ENCODE measurements at places on chromosomes 3 and 15. TPM values are rescaled to one million over a fixed set of nuclear protein-coding genes. Genes with fewer than 3 reads are reported as not detected.
A peak's percentile ranks its signal among the peaks of the same experiment; 100 is the strongest.

Gene STRIT1
- not detected for total RNA-seq

Gene HHATL
- 908 TPM for total RNA-seq

Gene ARHGEF26
- total RNA-seq = 8.1 TPM

Gene ESYT3
- 1.6 TPM for total RNA-seq

Gene WDR93
- total RNA-seq = 0.20 TPM

Gene PRRT3
- 1.9 TPM for total RNA-seq

Gene SLC2A2
- total RNA-seq = not detected

Gene SLCO2A1
- total RNA-seq = 36.4 TPM

Gene FBXW12
- total RNA-seq = not detected

DNA sequence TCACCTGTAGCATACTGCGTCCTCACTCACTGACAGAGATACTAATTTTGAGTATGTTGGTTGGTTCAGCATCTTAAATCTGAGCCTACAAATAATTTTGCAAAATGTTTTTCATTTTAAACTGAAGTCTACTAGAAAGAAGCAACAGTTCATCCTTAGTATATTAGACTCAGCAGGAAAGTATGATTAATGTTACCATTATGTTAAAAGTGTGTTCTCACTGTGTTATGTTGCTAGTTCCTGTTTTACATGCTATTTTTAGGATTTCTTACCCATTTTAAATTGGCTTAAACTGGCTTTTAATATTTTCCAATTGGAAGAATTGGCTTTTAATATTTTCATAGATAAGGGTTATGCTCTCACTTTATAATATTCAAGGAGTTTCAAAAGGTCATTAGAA, 25.7 kb downstream of the ACKR4 start:
- no peaks in the 10 kb centered on the region for H3K27me3 ChIP-seq
- no peak for DNase-seq
- H3K4me3 ChIP-seq = no peak overlapping the region

GRCh38 chr15:42490671-42491538, at the start of gene ZNF106:
Gene ZNF106 (minus strand): TSS chr15:42491141. CDS start chr15:42472289, 18,852 bp downstream.
- H3K27me3 ChIP-seq = no peaks in the 10 kb centered on the region
- peak within 1 kb of the TSS; percentile 97 for H3K4me3 ChIP-seq
- peak; percentile 86 for DNase-seq
- peak within 1 kb of the TSS; percentile 90 for H3K27ac ChIP-seq

- peaks cover 32% of the 10 kb centered on the region for H3K4me1 ChIP-seq
- no peaks in the 10 kb centered on the region for H3K27me3 ChIP-seq
- H3K4me3 ChIP-seq = no peak overlapping the region
- H3K36me3 ChIP-seq = peaks cover 92% of the 10 kb centered on the region
- peak overlapping the region; percentile 60 for H3K27ac ChIP-seq
- no peak for DNase-seq
Measured at GRCh38 chr3:128624526-128625138, 26.0 kb downstream of the RPN1 start.

- no peak for DNase-seq
- H3K4me1 ChIP-seq = no peaks in the 10 kb centered on the region
- H3K4me3 ChIP-seq = peak within 1 kb of the TSS; percentile 76
- H3K27ac ChIP-seq = peak within 1 kb of the TSS; percentile 88
- no peaks in the 10 kb centered on the region for H3K27me3 ChIP-seq
Measured at GRCh38 chr3:46693038-46693891, at the start of gene ALS2CL. Gene ALS2CL (minus strand): TSS chr3:46693679. CDS start chr3:46689440, 4,239 bp downstream.

- H3K36me3 ChIP-seq = no peaks in the 10 kb centered on the region
- no peak for DNase-seq
- H3K4me3 ChIP-seq = no peak overlapping the region
- no peaks in the 10 kb centered on the region for H3K27me3 ChIP-seq
- no peaks in the 10 kb centered on the region for H3K4me1 ChIP-seq
- H3K27ac ChIP-seq = no peak overlapping the region
Measured at GRCh38 chr15:46918462-46919140, 798.7 kb upstream of the SEMA6D start.

DNA sequence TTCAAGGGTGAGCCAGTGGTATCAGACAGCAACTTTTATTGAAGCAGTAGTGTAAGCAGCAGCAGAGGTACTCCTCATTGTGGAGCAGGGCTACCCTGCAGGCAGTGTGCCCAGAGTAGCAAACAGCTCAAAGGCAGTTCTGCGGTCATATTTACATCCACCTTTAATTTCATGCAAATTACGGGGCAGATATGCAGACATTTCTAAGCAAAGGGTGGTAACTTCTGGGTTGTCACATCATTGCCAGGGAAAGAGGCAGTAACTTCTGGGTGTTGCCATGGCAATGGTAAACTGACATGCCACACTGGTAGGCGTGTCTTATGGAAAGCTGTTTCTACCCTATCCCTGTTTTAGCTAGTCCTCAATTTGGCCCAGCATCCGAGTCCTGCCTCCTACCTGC, 46.5 kb upstream of the CLDN18 start:
- H3K4me1 ChIP-seq = no peaks in the 10 kb centered on the region
- no peak overlapping the region for H3K27ac ChIP-seq
- no peak for DNase-seq

GRCh38 chr3:131174752-131175151, 148.1 kb downstream of the NEK11 start:
- H3K36me3 ChIP-seq = no peaks in the 10 kb centered on the region
- DNase-seq = no peak
- no peaks in the 10 kb centered on the region for H3K4me1 ChIP-seq

DNA sequence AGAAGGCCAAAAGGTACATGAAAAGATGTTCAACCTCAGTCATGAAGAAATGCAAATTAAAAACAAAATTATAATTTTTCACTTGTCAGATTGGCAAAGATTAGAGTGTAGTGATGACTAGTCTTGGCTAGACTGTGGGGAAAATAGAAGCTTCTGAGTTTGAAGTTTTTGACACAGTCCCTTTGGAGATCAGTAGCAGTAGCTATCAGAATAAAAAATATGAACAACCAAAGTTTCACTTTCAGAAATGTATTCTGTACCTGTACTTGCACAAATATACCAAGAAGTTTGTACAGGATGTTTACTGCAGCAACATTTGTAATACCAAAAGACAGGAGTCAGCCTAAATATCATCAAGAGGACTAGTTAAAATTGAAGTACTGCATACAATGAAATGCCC, 14.1 kb downstream of the ATP2C1 start:
- DNase-seq = no peak
- no peak overlapping the region for H3K4me3 ChIP-seq
- no peaks in the 10 kb centered on the region for H3K36me3 ChIP-seq
- H3K27me3 ChIP-seq = no peaks in the 10 kb centered on the region

DNA sequence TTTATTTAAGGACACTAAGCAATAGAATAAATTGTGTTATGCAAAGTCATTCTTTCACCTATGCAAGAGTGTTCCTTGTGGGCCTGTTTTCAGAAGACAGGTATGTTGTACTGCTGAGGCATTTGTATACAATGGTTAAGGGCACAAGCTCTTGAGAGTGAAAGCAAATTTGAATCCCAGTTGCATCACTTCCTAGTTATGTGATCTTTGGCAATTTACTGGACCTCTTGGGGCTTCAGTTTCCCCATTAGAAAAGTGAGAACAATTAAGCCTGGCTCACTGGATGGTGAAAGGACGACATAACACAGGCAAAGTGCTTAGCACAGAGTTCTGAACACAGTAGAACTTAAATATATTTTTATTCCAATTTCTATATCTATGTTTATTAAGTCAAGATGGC, 117.4 kb downstream of the EFHB start:
- no peak for DNase-seq
- H3K4me1 ChIP-seq = no peaks in the 10 kb centered on the region
- H3K27ac ChIP-seq = no peak overlapping the region
- H3K4me3 ChIP-seq = no peak overlapping the region
- H3K36me3 ChIP-seq = no peaks in the 10 kb centered on the region
- no peaks in the 10 kb centered on the region for H3K27me3 ChIP-seq

DNA sequence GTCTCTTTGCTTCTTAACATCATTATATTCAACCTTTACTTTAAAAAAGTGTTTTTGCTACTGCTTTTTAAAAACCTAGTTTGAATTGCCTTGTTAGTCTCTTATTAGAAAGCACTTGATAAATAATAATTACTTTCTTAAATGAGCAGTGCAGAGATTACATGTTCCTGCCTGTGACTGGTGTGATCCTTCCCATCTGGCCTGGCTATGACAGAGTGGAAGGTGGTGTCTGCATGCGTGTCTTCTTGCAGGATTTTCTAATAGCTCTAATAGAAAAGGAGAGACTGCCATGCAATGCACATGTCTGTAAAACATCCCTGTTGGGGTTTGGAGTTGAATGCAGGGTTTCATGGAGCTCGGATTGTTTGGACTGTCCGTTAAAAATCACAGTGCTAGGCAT, 425.8 kb upstream of the TPM1 start:
- no peak overlapping the region for H3K4me3 ChIP-seq
- H3K27ac ChIP-seq = no peak overlapping the region
- no peaks in the 10 kb centered on the region for H3K36me3 ChIP-seq
- no peaks in the 10 kb centered on the region for H3K27me3 ChIP-seq

DNA sequence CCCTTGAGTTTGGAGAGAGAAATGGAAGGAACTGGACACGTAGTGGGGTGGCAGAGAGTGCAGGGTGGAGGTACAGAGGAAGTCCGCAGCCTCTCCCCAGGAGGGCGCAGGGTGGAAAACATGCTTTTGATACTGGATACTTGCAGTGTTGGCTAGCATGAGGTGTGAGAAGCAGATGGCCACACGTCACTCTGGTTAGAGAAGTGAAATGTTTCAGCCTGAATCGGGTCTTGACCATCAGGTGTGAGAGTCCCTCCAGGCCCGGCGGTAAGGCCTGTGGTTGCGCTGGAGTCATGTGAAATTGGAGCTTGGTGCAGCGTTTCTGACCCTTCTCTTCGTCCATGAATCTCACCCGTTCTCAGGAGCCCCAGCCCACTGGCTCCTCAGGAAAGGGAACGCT, 93.1 kb downstream of the GABRG3 start:
- H3K4me1 ChIP-seq = no peaks in the 10 kb centered on the region
- H3K27me3 ChIP-seq = no peaks in the 10 kb centered on the region
- no peak overlapping the region for H3K27ac ChIP-seq
- H3K36me3 ChIP-seq = no peaks in the 10 kb centered on the region
- no peak overlapping the region for H3K4me3 ChIP-seq
- no peak for DNase-seq

DNA sequence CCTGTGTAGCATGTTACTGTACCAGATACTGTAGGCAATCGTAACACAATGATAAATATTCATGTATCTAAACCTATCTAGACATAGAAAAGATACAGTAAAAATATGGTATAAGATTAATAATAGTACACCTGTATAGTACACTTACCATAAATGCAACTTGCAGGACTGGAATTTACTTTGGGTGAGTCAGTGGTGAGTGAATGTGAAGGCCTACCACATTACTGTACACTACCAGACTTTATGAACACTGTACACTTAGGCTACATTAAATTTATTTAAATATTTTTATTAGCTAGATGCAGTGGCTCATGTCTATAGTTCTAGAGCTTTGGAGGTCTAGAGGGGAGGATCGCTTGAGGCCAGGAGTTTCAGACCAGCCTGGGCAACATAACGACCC, 186.6 kb upstream of the ROPN1 start:
- no peak overlapping the region for H3K4me3 ChIP-seq
- no peaks in the 10 kb centered on the region for H3K4me1 ChIP-seq
- no peak for DNase-seq
- no peak overlapping the region for H3K27ac ChIP-seq
- no peaks in the 10 kb centered on the region for H3K27me3 ChIP-seq

DNA sequence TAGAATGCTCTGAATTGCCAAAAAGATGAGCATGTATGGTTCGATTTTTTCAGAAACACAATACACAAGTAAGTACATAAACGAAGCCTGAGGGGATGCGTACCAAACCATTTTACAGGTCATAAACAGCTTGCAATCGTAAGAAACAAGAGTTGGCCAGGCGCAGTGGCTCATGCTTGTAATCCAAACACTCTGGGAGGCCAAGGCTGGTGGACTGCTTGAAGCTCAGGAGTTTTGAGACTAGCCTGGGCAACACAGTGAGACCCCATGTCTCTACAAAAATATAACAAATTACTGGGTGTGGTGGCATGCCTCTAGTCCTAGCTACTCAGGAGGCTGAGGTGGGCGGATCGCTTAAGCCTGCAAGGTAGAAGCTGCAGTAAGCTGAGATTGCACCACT, 13.4 kb downstream of the TRA2B start:
- H3K36me3 ChIP-seq = peaks cover 74% of the 10 kb centered on the region
- no peaks in the 10 kb centered on the region for H3K27me3 ChIP-seq
- H3K27ac ChIP-seq = no peak overlapping the region
- no peaks in the 10 kb centered on the region for H3K4me1 ChIP-seq
- no peak overlapping the region for H3K4me3 ChIP-seq

DNA sequence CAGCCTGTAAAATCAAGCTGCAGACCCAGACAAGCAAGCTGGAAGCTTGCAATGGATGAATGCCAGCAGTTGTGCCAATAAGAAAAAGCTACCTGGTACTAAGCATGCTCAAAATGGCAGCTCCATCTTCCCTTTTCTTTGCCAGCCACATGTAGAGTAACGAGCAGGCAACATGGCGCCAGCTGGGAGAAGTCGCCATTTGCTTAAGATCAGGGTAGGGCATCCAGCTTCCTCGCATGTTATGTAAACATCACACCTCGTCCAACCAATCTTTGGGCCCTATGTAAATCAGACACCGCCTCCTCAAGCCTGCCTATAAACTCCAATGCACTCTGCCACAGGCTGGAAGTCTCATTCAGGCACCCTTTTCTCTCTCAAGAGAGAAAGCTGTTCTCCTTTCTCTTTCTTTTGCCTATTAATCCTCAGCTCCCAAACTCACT, 973.9 kb downstream of the FHIT start:
- H3K27me3 ChIP-seq = no peaks in the 10 kb centered on the region
- H3K4me1 ChIP-seq = no peaks in the 10 kb centered on the region
- no peak for DNase-seq
- H3K27ac ChIP-seq = no peak overlapping the region
- no peak overlapping the region for H3K4me3 ChIP-seq

GRCh38 chr15:73631915-73632669, 1.1 kb downstream of the NPTN start:
- H3K27me3 ChIP-seq = no peaks in the 10 kb centered on the region
- peak overlapping the region; percentile 98 for H3K4me3 ChIP-seq
- H3K36me3 ChIP-seq = no peaks in the 10 kb centered on the region
- peak overlapping the region; percentile 95 for H3K27ac ChIP-seq
- no peaks in the 10 kb centered on the region for H3K4me1 ChIP-seq
- peak; percentile 64 for DNase-seq

GRCh38 chr3:16048435-16049318, 125.8 kb upstream of the GALNT15 start:
- no peak overlapping the region for H3K4me3 ChIP-seq
- no peak for DNase-seq
- H3K36me3 ChIP-seq = no peaks in the 10 kb centered on the region
- H3K27me3 ChIP-seq = no peaks in the 10 kb centered on the region
- no peak overlapping the region for H3K27ac ChIP-seq

GRCh38 chr3:52310861-52311575, 5.1 kb upstream of the DNAH1 start:
- no peaks in the 10 kb centered on the region for H3K4me1 ChIP-seq
- no peak for DNase-seq
- no peaks in the 10 kb centered on the region for H3K27me3 ChIP-seq
- no peak overlapping the region for H3K27ac ChIP-seq
- no peak overlapping the region for H3K4me3 ChIP-seq

- no peaks in the 10 kb centered on the region for H3K4me1 ChIP-seq
- no peak for DNase-seq
- no peaks in the 10 kb centered on the region for H3K27me3 ChIP-seq
- H3K4me3 ChIP-seq = no peak overlapping the region
- H3K27ac ChIP-seq = no peak overlapping the region
Measured at GRCh38 chr3:66267031-66267430, 46.2 kb downstream of the SLC25A26 start.

- H3K27me3 ChIP-seq = no peaks in the 10 kb centered on the region
- H3K27ac ChIP-seq = no peak overlapping the region
- no peak for DNase-seq
- no peaks in the 10 kb centered on the region for H3K4me1 ChIP-seq
- no peaks in the 10 kb centered on the region for H3K36me3 ChIP-seq
Measured at GRCh38 chr3:187507905-187508304, 139.7 kb downstream of the RTP4 start.
